A375 (cell line): ENCODE measurements at places on chromosomes 3 and 15. TPM values are rescaled to one million over a fixed set of nuclear protein-coding genes. Genes with fewer than 3 reads are reported as not detected.

The PPM1L gene
- 1.5 and 1.6 TPM in 2 replicates for total RNA-seq

The GOLGA6L4 gene
- total RNA-seq: 0.21 and 0.83 TPM in 2 replicates

The CCK gene
- total RNA-seq: 0.80 and 1.4 TPM in 2 replicates

The KNL1 gene
- total RNA-seq: 25.2 and 26.9 TPM in 2 replicates

The ZNF385D gene
- total RNA-seq: 1.9 and 4.2 TPM in 2 replicates

The LYZL4 gene
- total RNA-seq: 0.34 TPM in 1 of 2 replicates, not detected in the other

The ADGRG7 gene
- total RNA-seq: not detected in 2 replicates

The CHRM5 gene
- total RNA-seq: not detected in 2 replicates

The GOLGA6B gene
- total RNA-seq: 0.15 TPM in 1 of 2 replicates, not detected in the other

The SCN11A gene
- total RNA-seq: not detected in 2 replicates

The IL5RA gene
- total RNA-seq: not detected in 2 replicates

The STARD9 gene
- total RNA-seq: 2.6 and 3.6 TPM in 2 replicates

The FANCD2OS gene
- not detected in 2 replicates for total RNA-seq

The NR1I2 gene
- not detected in 2 replicates for total RNA-seq

The ITIH3 gene
- total RNA-seq: 0.05 TPM in 1 of 2 replicates, not detected in the other

The INSYN1 gene
- 2.1 and 2.6 TPM in 2 replicates for total RNA-seq

The C3orf62 gene
- total RNA-seq: 4.1 and 4.2 TPM in 2 replicates

The UROC1 gene
- not detected in 2 replicates for total RNA-seq

The TRNT1 gene
- total RNA-seq: 47.8 and 69.0 TPM in 2 replicates

The PDE12 gene
- total RNA-seq: 23.8 and 26.5 TPM in 2 replicates

The ADCY5 gene
- total RNA-seq: 0.04 TPM in 1 of 2 replicates, not detected in the other

The CADM2 gene
- total RNA-seq: 0.21 and 2.2 TPM in 2 replicates

The P2RY1 gene
- total RNA-seq: 0.38 and 0.82 TPM in 2 replicates

The ACVR2B gene
- total RNA-seq: 7.0 and 7.1 TPM in 2 replicates

The CFAP161 gene
- total RNA-seq: 0.08 TPM in 1 of 2 replicates, not detected in the other

The MUC13 gene
- 0.04 TPM in 1 of 2 replicates, not detected in the other for total RNA-seq

The NSMCE3 gene
- total RNA-seq: 8.6 and 8.9 TPM in 2 replicates

The CPEB1 gene
- 1.7 and 2.9 TPM in 2 replicates for total RNA-seq

The ERC2 gene
- total RNA-seq: 0.53 and 0.61 TPM in 2 replicates

The CHRNA3 gene
- not detected in 2 replicates for total RNA-seq
